ENCODE measurements at places on chromosomes 3 and 15.

- DNase-seq, result no peak
Measured at GRCh38 chr3:76400141-76400540, 614.8 kb upstream of the ZNF717 start.

GRCh38 chr3:104717828-104718196, 648.9 kb upstream of the ALCAM start:
- DNase-seq, result no peak

DNA sequence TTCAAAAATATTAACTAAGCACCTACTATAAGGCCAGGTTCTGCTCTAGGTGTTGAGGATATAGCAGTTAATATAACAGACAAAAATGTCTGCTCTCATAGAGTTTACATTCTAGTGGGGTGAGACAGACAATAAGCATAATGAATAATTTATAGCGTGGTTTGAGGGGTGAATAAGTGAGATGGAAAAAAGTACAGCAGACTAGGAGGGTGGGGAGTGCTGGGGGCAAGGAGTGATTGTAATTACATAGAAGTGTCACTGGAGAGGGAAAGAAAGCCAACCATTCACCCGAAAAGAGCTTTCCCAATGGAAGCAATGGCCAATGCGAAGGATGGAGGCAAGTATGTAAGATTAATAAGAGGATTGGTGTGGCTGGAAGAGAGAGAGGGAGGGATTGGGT, 552.9 kb upstream of the KCNMB2 start:
- no peak for DNase-seq

DNA sequence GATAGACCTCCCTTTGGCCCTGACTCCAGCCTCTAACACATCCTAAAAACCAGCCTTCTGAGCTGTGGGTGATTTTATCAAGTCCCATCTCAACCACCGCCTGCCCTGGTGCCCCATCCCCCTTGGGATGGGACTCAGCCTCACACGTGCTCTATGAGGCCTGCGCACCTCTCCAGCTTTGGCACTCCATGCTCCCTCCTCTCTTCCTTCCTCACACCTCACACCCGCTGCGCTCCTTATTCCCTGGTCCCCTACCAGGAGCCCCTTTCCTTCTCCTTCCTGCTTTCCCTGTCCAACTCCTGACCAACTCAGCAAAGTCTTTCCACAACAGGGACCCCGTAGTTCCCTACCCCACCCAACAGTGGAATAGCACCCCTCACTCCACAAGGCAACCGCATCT, 18.4 kb upstream of the SLC6A1 start:
- DNase-seq, result no peak

- no peak for DNase-seq
Measured at GRCh38 chr3:104952146-104952972, 414.4 kb upstream of the ALCAM start.

- DNase-seq, result peak; percentile 46
Measured at GRCh38 chr15:62344806-62345539, 179.9 kb upstream of the C2CD4B start.

GRCh38 chr3:139974809-139975425, 39.9 kb downstream of the CLSTN2 start:
- DNase-seq, result no peak

DNA sequence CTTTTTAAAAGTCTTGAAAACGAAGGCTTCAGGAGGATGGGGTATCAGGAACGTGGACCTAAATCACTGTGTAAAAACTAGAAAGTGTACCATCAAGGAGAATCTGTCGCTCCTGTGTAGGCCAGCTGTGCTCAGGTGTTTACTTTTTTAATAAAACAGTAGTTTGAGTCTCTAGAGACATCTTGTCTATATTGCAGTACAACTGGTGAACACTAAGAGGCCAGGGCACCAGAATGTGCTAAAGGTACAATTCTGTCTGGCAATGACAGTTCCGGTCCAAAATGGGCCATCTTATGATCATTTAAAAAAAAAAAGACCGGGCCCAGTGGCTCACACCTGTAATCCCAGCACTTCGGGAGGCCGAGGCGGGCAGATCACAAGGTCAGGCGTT, 61.8 kb upstream of the MCF2L2 start:
- no peak for DNase-seq

- DNase-seq, result no peak
Measured at GRCh38 chr3:143536817-143537535, 311.3 kb downstream of the SLC9A9 start.

DNA sequence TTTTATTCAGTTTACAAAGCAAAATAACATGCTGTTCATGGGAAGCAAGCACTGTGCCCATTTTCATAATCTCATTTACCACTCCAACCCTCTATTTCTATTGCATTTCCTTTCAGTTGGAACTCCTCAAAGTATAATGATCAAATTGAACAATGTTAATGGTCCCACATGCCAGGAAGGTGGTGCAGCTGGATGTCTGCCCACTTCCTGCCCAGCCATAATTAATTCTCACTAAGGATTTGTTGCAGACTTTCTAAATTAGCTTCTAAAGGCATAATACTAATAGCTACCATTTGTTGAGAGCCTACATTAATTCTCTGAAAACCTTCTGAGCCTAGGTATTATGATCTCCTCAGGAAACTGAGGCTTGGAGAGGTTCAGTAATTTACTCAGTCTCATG, 316.1 kb upstream of the TPM1 start:
- no peak for DNase-seq

DNA sequence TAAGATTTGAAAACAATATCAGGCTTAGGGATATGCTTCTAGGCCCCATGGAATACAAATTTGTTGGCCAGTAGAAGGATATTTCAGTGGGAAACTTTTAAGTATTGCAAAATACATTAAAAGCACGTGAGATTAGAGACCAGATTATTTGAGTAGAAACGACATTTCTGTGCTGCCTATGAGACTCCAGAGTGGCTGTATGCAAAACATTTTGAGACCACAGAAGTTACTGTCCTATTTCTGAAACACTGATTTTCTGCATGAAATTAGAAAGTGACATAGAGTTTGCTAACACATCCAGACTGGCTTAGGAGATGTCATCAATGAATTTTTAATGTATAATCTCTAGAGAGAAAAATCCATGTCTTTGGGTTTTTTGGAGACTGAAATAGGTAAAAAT, 99.8 kb downstream of the KCNH8 start:
- DNase-seq, result no peak

- no peak for DNase-seq
Measured at GRCh38 chr3:69439643-69440270, 53.9 kb upstream of the FRMD4B start.

- DNase-seq, result no peak
Measured at GRCh38 chr3:195855471-195856409, 44.0 kb upstream of the MUC4 start.

DNA sequence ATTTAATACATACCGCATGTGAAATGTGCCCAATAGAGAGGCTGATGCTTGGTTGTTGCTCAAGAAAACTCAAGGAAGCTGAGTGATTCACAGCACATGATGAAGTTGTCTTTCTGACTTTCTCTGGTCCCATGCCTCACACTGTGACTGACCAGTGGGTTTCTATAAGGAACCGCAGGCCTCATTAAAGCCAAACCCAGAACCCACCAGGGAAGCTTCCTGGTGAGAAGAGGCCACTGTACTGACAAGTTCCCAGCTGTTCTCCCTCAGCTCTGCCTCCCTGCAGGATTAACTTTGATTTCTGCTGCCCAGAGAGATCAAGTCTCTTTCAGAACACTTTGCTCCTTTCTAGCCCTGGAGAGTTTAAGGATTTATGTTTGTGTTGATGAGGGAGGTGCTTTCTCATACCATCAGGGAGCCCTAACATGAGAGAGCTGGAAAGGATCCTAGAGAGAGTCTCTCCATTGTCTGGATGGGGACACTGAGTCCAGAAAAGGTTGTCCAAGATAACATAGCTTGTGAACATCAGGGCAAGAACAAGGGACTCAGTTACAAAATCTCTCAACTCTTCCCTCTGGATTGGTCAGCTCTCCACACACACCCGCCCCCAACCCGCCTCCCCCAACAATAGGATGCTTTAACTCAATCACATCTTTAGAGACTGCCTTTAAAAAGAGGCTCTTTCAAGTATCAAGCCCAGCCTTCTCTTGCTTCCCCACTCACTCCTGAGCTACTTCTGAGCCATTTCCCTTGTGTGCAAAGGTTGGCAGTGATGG, 303.2 kb upstream of the TLE3 start:
- DNase-seq, result no peak

DNA sequence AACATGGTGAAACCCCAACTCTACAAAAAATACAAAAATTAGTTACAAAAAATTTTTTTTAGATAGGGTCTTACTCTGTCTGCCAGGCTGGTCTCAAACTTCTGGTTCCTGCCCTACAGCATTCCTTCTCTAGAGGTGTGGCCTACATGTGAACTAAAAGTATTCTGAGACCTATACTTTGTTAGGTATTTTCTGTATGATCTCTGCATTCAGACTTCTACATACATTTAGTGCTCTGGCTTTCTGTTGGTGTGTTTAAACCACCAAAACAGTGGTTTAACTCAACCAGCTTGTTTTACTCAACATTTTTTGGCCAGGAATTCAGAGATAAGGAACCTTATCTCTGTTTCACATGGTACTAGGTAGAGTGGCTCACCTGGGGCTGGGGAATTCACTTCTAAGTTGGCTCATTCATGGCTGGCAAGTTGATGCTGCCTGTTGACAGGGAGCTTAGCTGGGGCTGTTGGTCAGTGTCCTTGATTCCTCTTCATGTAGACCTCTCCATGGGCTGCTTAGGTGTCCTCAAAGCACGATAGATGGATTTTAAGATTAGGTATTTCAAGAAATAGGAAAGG, 41.4 kb upstream of the BSN start:
- DNase-seq, result no peak

- DNase-seq, result no peak
Measured at GRCh38 chr15:31803388-31803884, 226.9 kb upstream of the CHRNA7 start.

- no peak for DNase-seq
Measured at GRCh38 chr15:35669021-35669420, 123.1 kb upstream of the DPH6 start.

- no peak for DNase-seq
Measured at GRCh38 chr15:31045606-31046005, 54.2 kb upstream of the MTMR10 start.

DNA sequence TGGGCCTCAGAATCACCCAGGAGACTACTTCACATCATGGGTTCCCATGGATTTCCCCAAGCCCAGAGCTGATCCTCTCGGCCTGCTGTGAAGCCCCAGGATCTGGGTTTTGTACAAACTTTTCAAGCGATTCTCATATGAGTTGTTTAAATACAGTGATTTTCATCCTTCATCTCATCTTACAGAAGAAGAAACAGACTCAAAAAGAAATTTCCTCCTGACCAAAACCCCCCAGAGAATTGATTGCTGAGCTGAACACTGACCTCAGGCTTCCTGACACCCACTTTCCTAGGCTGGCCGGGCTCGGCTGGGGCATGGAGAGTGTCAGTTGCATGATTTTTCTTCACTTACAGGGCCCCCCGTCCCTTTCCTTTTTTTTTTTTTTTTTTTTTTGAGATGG, 60.3 kb downstream of the BDH1 start:
- DNase-seq, result no peak

DNA sequence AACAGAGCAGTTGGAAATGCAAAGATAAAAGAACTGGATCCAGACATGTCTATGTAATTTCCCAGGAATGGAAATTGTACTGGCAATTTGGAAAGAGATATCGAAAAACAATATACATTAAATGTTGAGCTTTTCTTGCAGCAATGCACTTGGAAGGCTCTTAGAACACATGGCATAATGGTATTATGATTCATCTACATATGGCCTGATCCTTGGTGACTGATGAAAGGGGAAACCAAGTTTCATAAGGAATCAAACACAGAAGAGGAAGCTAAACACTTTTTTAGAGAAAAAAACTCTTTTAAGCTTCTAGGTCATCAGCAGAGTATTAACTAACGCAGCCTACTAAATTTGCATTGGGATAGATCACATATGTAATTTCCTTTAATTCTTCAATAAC, 12.4 kb upstream of the GREM1 start:
- DNase-seq, result no peak

- DNase-seq, result no peak
Measured at GRCh38 chr3:148962513-148962912, 28.8 kb upstream of the GYG1 start.

Measured in stimulated activated CD4-positive, alpha-beta T cell treated with anti-CD3 and anti-CD28 coated beads, Interleukin-4, amount 100 ng/mL, for 24 hours (primary cell).